ENCODE measurements at places on chromosomes 7 and 10.
A peak's percentile ranks its signal among the peaks of the same experiment; 100 is the strongest.

DNA sequence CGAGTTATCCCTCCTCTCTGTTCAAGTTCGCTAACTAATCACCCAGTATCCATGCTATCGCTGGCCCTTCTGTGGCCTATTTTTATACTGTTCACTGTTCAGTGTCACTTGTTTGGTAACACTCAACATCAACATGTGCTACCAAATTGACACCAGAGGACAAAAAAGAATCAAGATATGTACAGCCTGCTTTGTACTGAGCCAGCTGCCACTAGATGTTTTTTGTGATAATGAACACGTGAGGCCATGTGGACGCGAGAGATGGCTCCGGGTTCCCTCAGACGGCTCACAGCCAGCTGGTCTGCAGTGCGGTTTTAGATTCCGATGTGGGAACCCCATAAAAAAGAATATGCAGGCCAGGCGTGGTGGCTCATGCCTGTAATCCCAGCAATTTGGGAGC lies 21.2 kb downstream of the CAV1 start:
- DNase-seq = no peak

GRCh38 chr7:90574146-90574819 lies 21.8 kb upstream of the CDK14 start:
- DNase-seq = no peak

DNA sequence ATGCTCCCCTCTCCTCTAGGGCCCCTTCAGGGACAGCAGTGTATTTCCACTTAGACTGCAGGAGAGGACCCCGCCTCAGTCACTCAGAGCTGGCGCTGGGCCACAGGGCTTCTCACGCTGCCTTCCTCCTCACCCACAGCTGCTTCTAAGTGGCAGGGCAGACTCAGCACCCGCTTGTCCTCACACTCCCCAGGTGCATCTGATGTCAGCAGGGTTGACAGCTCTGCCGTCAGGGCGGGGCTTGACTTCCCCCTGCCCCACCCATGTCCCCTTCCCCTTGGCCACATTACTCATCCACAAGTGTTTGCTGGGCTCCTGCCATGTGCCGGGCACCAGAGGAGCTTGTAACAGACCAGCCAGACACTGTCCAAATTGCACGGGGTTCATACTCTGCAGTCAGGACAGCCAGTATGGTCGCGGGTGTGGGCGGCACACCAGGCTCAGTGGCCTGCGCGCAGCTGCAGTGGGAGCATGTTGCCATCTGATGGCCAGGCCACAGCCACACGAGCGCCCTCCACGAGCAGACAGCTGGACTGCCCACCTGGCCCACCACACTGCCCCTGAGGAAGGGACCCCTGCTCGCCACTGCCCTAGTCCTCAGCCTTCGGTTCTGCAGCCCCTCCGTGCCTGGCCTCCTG lies 29.3 kb upstream of the TTYH3 start:
- DNase-seq = no peak

- no peak for DNase-seq
Measured at GRCh38 chr10:71820966-71821365, 30.1 kb downstream of the PSAP start.

DNA sequence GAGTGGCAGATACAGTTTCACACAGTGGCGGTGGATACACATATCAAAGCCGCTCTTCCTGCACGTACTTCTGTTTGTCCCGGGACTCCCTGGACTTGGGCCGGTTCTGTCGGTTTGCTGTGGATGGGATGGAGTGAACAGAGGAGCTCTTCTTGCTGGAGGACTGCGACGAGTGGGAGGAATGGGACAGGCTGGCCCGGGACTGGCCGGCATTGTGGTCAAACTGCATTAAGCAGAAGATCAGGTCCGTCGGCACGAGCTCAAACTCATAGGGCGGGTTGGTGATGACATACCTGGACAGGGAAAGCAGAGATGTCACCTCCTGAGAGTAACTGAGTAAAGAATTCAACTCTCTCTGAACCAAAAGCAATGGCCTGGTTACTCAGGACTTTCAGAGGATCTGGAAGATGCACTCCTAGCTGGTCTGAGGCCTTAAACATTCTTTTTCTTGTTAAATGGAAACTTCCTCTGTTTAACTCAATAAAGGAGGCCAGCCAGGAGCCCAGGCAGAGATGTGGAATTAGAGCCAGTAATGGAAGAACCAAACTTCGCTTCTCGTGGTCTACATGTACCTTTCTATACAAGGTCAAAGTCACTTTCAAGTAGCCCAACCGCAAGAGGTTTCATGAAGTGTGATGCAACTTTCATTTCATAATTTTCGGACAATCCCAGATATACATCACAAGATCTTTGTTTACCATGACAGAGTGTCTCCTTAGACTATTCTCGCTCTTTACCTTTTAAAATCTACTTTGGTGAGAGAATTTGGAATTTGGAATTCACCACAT lies 750.2 kb downstream of the KCNMA1 start:
- no peak for DNase-seq

DNA sequence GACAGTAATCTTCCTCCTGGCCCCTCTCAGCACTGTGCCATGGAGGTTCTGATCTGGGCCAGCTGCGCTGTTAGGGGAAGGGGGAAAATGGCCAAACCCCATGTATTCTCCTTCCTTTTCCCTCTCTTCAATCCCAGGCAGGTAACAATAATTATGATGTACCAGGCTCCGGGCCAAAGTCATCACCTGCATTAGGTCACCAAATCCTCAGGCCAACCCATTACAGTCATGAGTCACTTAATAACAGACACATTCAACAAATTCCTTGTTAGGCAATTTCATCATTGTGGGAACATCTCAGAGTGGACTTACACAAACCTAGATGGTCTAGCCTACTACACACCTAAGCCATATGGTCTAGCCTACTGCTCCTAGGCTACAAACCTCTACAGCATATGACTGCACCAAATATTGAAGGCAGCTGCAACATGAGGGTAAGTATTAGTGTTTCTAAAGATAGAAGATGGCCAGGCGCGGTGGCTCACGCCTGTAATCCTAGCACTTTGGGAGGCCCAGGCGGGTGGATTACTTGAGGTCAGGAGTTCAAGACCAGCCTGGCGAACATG lies 2.2 kb upstream of the HSPB1 start:
- no peak for DNase-seq

DNA sequence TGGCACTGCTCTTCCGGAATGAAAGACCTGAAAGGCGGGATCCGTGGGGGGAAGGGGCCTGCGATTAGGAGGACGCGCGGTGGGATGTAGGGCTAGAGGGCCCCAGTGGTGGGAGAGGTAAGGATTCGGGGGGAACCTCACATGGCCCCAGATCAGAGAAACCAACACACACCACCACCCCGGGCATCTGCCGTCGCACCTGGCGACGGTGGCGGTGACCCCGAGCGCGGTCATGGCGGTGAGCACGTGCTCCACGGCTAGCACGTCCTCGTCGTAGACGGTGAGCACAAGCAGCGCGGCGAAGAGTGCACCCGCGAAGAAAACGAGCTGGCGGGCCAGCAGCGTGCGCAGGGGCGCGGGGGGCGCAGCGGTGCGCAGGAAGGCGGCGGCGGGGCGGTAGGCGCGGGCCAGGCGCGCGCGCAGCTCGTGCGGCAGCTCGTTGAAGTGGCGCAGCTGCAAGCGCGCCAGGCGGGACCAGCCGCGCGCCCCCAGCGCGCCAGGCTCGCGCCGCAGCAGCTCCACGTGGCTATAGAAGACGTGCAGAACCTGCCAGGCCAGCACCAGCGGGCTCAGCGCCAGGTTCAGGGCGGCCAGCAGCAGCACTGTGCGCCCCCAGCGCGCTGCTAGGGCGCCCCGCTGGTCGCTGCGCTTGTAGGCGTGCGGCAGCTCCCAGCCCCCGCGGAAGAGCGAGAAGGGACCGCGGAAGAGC lies 5.7 kb downstream of the ATG9B start:
- peak; percentile 20 for DNase-seq

GRCh38 chr10:64334084-64334483 lies 812.9 kb downstream of the REEP3 start:
- no peak for DNase-seq

DNA sequence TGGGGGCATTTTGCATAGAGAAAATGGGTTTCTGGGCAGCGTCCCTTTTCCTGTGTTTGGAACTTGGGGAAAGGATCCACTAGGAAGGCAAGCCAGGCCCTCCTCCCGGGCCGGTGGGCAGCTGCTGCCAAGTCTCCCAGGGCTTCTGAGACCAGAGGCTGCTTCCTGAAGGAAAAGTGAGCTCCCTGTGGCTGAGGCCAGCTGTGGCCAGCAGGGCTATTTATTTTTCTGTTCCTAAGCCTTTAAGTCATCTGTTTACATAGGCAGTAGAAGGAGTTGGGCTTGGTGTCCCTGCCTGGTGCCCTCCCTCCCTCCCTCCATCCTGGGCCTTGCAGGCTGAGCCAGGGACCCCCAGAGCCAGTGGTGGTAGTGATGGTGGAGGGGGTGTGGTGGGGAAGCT lies 70.5 kb upstream of the COL13A1 start:
- DNase-seq = no peak

DNA sequence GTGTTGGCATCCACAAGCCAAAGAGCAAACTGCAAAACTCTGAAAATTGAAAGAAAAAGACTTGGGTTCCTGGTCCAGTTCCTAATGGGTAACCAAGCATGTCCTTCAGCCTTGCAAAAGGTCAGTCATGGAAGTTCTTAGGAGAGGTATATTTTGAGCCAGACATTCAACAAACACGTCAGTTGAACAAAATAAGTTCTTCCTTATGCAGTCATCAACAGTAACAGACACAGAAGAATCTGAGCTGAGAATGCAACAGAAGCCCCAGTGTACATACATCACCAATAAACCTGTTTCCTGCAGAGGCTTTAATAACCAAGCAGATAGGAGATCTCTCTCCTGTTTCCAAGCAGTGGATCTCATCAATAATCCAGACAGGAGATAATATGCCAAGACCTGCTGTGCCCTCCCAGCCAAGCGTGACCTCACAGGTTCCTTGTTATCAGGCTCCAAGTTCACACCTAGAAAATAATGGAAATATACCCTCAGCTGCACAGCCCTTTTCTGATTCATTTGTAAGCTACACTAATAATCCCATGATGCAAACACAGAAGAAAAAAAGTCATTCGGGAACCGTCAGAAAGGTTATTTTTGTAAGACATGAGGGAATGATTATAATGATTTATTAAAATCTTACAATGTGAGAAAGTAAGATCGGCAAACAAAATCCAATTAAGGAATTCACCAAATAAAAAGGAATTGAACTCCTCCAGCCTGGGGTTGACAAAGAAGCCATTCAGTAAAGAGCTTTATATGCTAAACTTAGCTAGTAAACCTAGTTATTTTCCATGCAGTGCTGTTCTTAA lies 90.7 kb downstream of the DGKI start:
- DNase-seq = no peak

DNA sequence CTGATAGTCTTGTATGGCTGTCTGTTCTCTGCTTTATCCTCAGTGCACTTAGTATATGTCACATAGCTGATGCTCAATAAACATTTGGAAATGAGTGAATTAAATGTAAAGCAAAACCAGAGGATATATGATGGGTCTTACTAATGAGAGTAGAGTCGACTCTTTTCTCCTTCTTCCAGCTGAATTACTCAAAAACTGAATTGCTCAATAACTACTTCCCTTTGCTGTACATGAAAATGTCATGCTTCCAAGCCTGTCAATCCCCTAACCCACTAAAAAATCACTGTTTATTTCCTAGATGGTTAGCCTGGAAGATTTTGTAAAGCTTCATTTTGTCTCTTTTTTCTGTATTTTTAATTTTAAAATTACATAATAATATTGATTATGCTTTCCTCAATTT lies 88.0 kb downstream of the OR13A1 start:
- DNase-seq = no peak

- DNase-seq = no peak
Measured at GRCh38 chr10:15427843-15428414, 56.8 kb upstream of the FAM171A1 start.

DNA sequence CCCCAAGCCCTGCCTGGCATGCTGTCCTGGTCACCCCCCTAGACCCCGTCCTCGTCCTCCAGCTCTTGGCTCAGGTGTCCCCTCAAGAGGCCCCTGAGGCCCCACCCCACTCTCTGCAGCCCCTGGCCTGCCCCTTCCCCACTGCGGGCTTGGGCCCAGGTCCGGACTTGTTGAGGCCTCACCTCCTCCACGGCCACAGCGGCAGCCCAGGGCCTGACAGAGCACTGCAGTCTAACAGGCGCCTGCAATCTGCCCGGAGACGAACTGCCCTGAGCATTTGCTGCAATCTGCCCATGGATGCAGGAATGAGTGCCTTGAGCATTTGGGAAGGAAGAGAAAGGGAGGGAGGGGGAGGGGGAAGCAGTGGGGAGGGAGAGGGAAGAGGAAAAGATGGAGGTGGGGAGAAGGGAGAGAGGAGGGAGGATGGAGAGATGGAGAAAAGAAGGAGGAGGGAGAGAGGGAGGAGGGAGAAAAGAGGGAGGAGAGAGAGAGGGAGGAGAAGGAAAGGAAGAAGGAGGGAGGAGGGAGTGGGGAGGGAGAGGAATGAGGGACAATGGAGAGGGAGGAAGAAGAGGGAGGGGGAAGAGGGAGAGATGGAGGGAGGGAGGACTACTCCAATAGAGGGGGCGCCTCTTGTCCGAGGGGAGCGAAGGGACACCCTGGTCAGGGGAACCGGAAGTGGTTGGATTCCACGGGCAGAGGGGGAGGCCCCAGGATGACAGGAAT lies 73.9 kb downstream of the PDGFA start:
- DNase-seq = no peak

- DNase-seq = no peak
Measured at GRCh38 chr10:19840776-19841175, 24.5 kb downstream of the PLXDC2 start.

DNA sequence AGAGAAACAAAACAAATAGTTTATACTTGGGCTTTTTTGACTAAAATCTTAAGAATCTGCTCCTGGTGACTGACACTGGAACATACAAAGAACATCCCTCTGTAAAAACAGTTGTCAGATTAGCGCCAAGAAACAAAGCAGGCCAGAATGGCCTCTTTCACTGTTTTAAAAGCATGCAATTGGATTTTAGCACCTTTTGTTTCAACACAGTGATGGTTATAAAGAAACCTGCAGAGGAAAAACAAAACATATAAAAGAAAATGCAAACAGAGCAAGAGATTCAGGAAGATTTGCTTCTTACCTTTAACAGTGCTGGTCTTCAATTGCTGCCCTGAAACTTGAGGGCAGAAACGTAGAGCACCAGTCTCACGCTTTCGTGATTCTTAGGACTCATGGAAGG lies 652.2 kb upstream of the KCND2 start:
- DNase-seq = no peak

- DNase-seq = no peak
Measured at GRCh38 chr7:34067005-34067778, 161.9 kb downstream of the BMPER start.

DNA sequence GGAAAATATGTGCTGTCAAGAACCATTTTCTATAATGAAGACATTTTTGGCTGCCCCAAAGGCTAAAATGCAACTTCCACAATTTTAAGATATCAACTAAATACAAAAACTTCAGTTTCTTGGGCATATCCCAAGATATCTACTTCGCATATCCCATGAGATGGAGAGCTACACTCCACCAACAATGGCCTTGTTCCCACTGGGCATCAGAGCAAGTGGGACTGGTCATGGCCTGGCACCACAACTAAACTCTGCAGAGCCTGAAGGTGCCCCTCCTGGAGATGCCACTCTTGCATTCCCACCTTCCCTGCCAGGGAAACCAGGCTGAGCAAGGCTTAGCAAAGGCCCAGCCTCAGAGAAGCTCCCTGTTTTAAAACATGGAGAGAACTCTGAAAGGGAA lies 75.8 kb upstream of the LRRC17 start:
- no peak for DNase-seq

GRCh38 chr7:33196221-33196620 lies 66.9 kb downstream of the BBS9 start:
- DNase-seq = no peak

All from activated CD4-positive, alpha-beta T cell treated with anti-CD3 and anti-CD28 coated beads, Interleukin-2, amount 50 U/mL, for 4 hours (primary cell).